Activated CD4-positive, alpha-beta memory T cell treated with anti-CD3 and anti-CD28 coated beads for 36 hours (primary cell): ENCODE measurements at places on chromosomes 1 and 21. TPM values are rescaled to one million over a fixed set of nuclear protein-coding genes. Genes with fewer than 3 reads are reported as not detected.

Gene RHD
- total RNA-seq = not detected

Gene TRNP1
- total RNA-seq = 0.53 TPM

Gene KRTAP19-1
- total RNA-seq = not detected

Gene MYOC
- total RNA-seq = not detected

Gene MCM3AP
- total RNA-seq = 117 TPM

Gene KRTAP26-1
- total RNA-seq = not detected

Gene AUNIP
- total RNA-seq = 7.8 TPM

GRCh38 chr1:38814984-38815464, 44.5 kb downstream of the RRAGC start:
- no peak for DNase-seq
- peaks cover 3% of the 10 kb centered on the region for H3K36me3 ChIP-seq
- H3K4me1 ChIP-seq = peaks cover 2% of the 10 kb centered on the region
- H3K4me3 ChIP-seq = no peak overlapping the region
- H3K27ac ChIP-seq = no peak overlapping the region
- peaks cover 68% of the 10 kb centered on the region for H3K27me3 ChIP-seq

DNA sequence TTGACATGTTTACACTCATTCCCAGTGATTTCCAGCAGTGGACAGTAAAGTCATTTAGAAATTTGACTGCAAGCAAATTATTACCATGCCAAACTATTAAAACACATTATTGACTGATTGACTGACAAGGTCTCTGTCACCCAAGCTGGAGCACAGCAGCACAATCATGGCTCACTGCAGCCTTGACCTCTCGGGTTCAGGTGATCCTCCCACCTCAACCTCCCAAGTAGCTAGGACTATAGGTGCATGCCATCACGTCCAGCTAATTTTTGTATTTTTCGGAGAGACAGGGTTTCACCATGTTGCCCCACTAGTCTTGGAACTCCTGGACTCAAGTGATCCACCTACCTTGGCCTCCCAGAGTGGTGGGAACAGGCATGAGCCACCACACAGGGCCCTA, 24.2 kb downstream of the PTP4A2 start:
- H3K4me3 ChIP-seq = no peak overlapping the region
- no peak for DNase-seq
- peak overlapping the region; percentile 42 for H3K27ac ChIP-seq
- peaks cover 61% of the 10 kb centered on the region for H3K36me3 ChIP-seq

- no peak overlapping the region for H3K4me3 ChIP-seq
- peak overlapping the region; percentile 55 for H3K27ac ChIP-seq
- peak; percentile 37 for DNase-seq
- peaks cover 76% of the 10 kb centered on the region for H3K4me1 ChIP-seq
- no peaks in the 10 kb centered on the region for H3K27me3 ChIP-seq
Measured at GRCh38 chr1:84973498-84974334, 23.2 kb downstream of the MCOLN2 start.

GRCh38 chr1:6028042-6028850, 17.4 kb upstream of the KCNAB2 start:
- no peaks in the 10 kb centered on the region for H3K27me3 ChIP-seq
- DNase-seq = peak; percentile 80
- H3K36me3 ChIP-seq = peaks cover 35% of the 10 kb centered on the region
- peaks cover 60% of the 10 kb centered on the region for H3K4me1 ChIP-seq
- peak overlapping the region; percentile 96 for H3K4me3 ChIP-seq

DNA sequence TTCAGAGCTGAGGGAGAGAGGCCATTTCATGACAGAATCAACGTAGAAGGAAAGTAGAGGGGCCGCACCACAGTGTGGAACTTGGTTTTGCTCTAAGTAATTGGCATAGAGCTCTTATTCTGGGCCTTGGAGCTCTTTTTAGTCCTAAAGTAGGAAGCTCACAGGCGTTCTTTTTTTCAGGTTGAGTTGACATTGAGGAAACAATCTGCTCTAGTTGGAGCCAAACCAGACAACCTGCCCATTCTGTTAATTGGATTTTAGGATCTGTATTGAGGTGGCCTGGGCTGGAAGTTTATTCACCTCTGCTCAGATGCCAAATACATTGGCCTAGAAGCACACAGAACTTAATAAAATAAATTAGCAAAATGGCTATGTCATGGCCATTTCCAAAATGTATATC, 1093.9 kb downstream of the ADGRL2 start:
- H3K4me3 ChIP-seq = no peak overlapping the region
- no peak overlapping the region for H3K27ac ChIP-seq

GRCh38 chr1:23594927-23595353, 35.6 kb upstream of the ID3 start:
- no peak for DNase-seq
- H3K4me3 ChIP-seq = no peak overlapping the region
- peaks cover 73% of the 10 kb centered on the region for H3K4me1 ChIP-seq
- no peaks in the 10 kb centered on the region for H3K27me3 ChIP-seq

DNA sequence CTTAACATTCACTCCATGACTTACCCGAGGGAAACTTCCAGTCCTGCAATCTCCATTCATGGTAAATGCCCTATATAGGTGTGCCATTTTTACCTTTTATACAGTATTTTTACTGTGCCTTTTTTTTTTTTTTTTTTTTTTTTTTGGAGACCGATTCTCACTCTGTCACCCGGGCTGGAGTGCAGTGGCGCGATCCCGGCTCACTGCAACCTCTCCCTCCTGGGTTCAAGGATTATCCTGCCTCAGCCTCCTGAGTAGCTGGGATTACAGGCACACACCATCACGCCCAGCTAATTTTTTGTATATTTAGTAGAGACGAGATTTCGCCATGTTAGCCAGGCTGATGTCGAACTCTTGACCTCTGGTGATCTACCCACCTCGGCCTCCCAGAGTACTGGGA, 124.4 kb upstream of the PLPPR4 start:
- no peaks in the 10 kb centered on the region for H3K27me3 ChIP-seq
- H3K36me3 ChIP-seq = no peaks in the 10 kb centered on the region
- DNase-seq = no peak
- H3K4me1 ChIP-seq = no peaks in the 10 kb centered on the region
- no peak overlapping the region for H3K27ac ChIP-seq

- H3K27me3 ChIP-seq = no peaks in the 10 kb centered on the region
- H3K4me1 ChIP-seq = peaks cover 3% of the 10 kb centered on the region
- DNase-seq = peak; percentile 56
- H3K4me3 ChIP-seq = no peak overlapping the region
Measured at GRCh38 chr1:1281533-1282321, 1.5 kb downstream of the SCNN1D start.

DNA sequence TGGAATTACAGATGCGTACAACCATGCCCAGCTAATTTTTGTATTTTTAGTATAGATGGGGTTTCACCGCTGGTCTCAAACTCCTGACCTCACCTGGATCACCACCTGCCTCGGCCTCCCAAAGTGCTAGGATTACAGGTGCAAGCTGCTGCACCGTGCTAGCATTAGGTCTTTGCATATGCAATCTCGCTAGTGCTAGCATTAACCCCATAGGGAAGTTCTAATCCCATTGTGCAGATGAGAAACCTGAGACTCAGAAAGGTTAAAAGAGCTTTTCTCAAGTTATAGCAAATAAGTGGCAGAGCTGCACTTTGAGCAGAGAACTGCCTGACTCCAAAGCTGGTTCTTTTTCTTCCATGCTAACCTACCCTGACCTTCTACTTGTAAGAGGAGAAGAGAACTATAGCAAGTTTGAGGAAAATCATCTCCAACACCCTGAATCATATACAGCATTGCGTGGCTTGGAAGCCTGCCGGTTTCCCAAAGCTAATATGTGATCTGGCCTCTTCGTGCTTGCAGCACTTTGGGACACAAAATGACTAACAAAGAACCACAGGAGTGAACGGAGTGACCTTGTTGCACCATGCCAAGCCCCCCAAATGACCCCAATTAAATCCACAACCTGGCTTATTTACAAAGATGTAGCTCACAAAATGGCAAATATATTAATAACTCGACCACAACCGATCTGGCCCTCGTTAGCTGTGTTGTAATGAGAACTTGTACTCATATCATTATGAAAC, 185.1 kb downstream of the TM2D1 start:
- peaks cover under 1% of the 10 kb centered on the region for H3K4me1 ChIP-seq
- no peak overlapping the region for H3K27ac ChIP-seq
- no peak for DNase-seq
- H3K27me3 ChIP-seq = peaks cover 4% of the 10 kb centered on the region
- no peaks in the 10 kb centered on the region for H3K36me3 ChIP-seq

- peaks cover 17% of the 10 kb centered on the region for H3K36me3 ChIP-seq
- no peak overlapping the region for H3K4me3 ChIP-seq
- no peak for DNase-seq
- H3K27me3 ChIP-seq = no peaks in the 10 kb centered on the region
- H3K4me1 ChIP-seq = peaks cover 4% of the 10 kb centered on the region
Measured at GRCh38 chr1:205144751-205145150, 23.0 kb upstream of the RBBP5 start.

- H3K27me3 ChIP-seq = no peaks in the 10 kb centered on the region
- peak overlapping the region; percentile 17 for H3K4me3 ChIP-seq
- H3K4me1 ChIP-seq = peaks cover 30% of the 10 kb centered on the region
- peak overlapping the region; percentile 50 for H3K27ac ChIP-seq
- H3K36me3 ChIP-seq = peaks cover 3% of the 10 kb centered on the region
- peak; percentile 22 for DNase-seq
Measured at GRCh38 chr1:224168859-224169380, 14.1 kb upstream of the DEGS1 start.

- peaks cover 2% of the 10 kb centered on the region for H3K36me3 ChIP-seq
- H3K4me1 ChIP-seq = peaks cover 74% of the 10 kb centered on the region
- no peak for DNase-seq
- no peaks in the 10 kb centered on the region for H3K27me3 ChIP-seq
- peak overlapping the region; percentile 70 for H3K4me3 ChIP-seq
- peak overlapping the region; percentile 96 for H3K27ac ChIP-seq
Measured at GRCh38 chr1:2290171-2290578, 62.1 kb downstream of the SKI start.

DNA sequence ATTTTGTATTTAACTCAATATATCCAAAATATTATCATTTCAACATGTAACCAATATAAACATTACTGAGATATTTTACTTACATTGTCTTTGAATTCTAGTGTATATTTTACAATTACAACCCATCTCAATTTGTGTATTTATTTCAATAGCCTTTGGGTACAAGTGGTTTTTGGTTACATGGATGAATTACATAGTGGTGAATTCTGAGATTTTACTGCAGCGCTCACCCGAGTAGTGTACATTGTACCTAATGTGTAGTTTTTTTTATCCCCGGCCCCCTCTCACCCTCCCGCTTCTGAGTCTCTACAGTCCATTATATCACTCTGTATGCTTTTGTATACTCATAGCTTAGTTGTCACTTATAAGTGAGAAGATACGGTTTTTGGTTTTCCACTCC, 117.0 kb upstream of the GALNT2 start:
- no peak overlapping the region for H3K4me3 ChIP-seq
- no peak overlapping the region for H3K27ac ChIP-seq
- H3K4me1 ChIP-seq = peaks cover 12% of the 10 kb centered on the region
- DNase-seq = no peak

- no peaks in the 10 kb centered on the region for H3K4me1 ChIP-seq
- no peak overlapping the region for H3K4me3 ChIP-seq
- H3K27ac ChIP-seq = no peak overlapping the region
- DNase-seq = no peak
- peaks cover 2% of the 10 kb centered on the region for H3K36me3 ChIP-seq
Measured at GRCh38 chr1:200369706-200370105, 40.1 kb downstream of the ZNF281 start.

- DNase-seq = no peak
- no peak overlapping the region for H3K4me3 ChIP-seq
- H3K27ac ChIP-seq = no peak overlapping the region
- peaks cover 39% of the 10 kb centered on the region for H3K27me3 ChIP-seq
- no peaks in the 10 kb centered on the region for H3K36me3 ChIP-seq
- H3K4me1 ChIP-seq = no peaks in the 10 kb centered on the region
Measured at GRCh38 chr1:11558276-11558675, 79.3 kb downstream of the DISP3 start.

DNA sequence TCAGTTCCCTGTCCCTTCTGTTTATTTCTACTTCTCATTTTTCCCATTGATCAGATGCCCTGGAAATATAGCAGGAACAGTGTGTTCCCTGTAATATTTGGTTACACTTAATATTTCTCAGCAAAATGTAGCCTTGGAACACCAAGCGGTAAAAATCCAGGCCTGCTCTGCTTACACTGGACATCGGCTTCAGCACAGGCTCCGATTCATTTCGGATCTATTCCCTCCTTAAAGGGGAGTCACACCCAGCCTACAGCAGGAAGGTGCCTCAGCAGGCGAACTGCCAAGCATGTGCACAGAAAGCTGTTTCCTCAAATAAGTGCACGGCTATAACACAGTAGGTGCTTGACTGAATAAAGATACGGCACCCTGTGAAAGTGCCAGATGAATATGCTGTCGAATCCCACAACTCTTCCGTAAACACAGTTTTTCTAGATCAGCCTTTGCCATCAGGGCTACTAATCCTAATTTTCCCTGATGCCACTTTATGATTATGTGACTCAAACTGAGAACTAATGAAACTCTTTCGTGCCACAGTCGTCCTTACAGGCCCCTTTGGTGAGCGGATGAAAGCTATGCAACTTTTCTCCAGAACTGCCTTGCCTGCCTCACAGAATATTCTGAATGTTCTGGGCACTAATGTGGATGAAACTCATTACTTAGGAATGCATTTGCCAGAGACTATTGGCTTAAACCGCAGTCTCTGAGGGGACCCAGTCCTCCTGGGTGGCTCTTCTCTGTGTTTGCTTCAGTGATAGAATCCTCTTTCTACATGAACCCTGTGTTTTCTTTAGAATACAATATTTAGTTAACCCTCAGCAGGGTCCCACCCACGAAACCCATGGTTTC, 275.5 kb upstream of the RUNX1 start:
- peaks cover 6% of the 10 kb centered on the region for H3K4me1 ChIP-seq
- DNase-seq = no peak
- H3K36me3 ChIP-seq = no peaks in the 10 kb centered on the region
- H3K4me3 ChIP-seq = no peak overlapping the region
- H3K27ac ChIP-seq = no peak overlapping the region

GRCh38 chr1:111789666-111790316, 34.1 kb downstream of the DDX20 start:
- no peak for DNase-seq
- no peak overlapping the region for H3K4me3 ChIP-seq
- H3K27ac ChIP-seq = no peak overlapping the region

DNA sequence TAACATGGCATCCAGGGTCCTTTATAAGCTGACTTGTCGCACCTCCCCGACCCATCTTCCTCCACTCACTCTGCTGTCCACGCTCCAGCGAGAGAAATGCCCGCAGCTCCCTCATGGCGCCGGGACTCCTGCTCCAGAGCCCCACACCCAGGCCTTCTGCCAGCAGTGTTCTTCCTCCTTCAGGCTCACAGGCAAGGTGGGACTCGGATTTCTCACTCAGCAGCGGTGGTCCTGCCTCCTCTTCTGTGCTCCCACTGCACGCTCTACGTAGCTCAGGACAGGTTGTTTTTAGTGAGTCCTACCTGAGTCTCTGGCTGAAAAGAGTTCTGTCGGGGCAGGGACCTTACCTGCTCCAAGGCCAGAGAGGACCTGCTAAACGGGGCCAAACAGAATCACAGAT, 11.2 kb downstream of the THEMIS2 start:
- peaks cover 38% of the 10 kb centered on the region for H3K36me3 ChIP-seq
- no peak for DNase-seq
- peak overlapping the region; percentile 18 for H3K27ac ChIP-seq
- H3K4me3 ChIP-seq = no peak overlapping the region
- no peaks in the 10 kb centered on the region for H3K27me3 ChIP-seq
- peaks cover 48% of the 10 kb centered on the region for H3K4me1 ChIP-seq
